Urinary bladder (tissue), 4 donors: ENCODE measurements at places on chromosomes 5 and 9. TPM values are rescaled to one million over a fixed set of nuclear protein-coding genes. Genes with fewer than 3 reads are reported as not detected.

Gene FGF10
- 21.2 TPM for total RNA-seq

Gene ARL14EPL
- total RNA-seq = not detected

Gene CCDC192
- total RNA-seq = not detected

Gene ZDHHC11B
- 1.4 TPM for total RNA-seq

Gene TNFAIP8
- 49.9 TPM for total RNA-seq
